ENCODE measurements at places on chromosomes 5 and 9.

GRCh38 chr5:133392448-133392847, 219.9 kb downstream of the FSTL4 start:
- no peak for DNase-seq

GRCh38 chr9:4235871-4236804, 63.7 kb downstream of the GLIS3 start:
- DNase-seq = no peak

DNA sequence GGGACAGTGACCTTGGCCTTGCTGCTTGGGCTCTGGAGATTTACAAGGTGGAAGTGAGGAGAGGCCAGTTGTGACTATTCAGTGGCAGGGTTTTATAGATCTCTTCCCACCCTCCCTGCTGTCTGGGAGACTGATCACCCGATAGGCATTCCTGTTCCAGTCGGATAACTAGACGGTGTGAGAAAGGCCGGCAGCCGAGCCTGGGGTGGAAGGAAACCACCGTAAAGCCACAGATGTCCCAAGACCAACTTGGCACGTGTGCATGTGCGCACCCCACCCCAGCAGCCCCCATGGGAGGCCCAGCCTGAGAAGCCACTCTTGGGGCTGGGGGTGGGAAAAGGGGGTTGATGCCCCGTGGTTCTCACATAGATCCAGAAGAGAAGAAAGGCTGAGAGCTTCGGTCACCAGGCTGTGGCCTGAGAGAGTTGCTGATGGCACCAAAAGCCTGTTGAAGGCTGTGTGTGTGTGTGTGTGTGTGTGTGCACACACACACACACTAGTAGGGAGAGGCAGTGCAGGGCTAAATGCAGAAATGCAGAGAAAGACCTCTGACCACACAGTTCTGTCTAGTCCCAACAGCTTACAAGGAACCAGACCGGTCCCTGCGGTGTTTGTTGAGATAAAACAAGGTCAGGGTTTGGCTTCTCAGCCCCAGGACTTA, 225.8 kb downstream of the FANCC start:
- no peak for DNase-seq

- DNase-seq = peak; percentile 88
These were observed 525 bp downstream of the KIF24 start for GRCh38 chr9:34328500-34328986.

GRCh38 chr5:125480911-125481310, 734.5 kb upstream of the ZNF608 start:
- no peak for DNase-seq

Measured in DMS79 treated with DMSO at 0.1 percent for 48 hours (cell line).